Activated T-helper 1 cell treated with anti-CD3 and anti-CD28 coated beads, Interleukin-12 subunit alpha, Interleukin-12 subunit beta, Interleukin-2, Interleukin-4 antibody, amounts not matched to agents 30 ng/mL and 10 ng/mL and 1 ng/mL, durations not matched to agents 14 hours and 24 hours and 36 hours (primary cell): ENCODE measurements at places on chromosomes 12 and 14. TPM values are rescaled to one million over a fixed set of nuclear protein-coding genes. Genes with fewer than 3 reads are reported as not detected.

GRCh38 chr12:93094988-93095737, 166.1 kb upstream of the EEA1 start:
- no peak for DNase-seq

DNA sequence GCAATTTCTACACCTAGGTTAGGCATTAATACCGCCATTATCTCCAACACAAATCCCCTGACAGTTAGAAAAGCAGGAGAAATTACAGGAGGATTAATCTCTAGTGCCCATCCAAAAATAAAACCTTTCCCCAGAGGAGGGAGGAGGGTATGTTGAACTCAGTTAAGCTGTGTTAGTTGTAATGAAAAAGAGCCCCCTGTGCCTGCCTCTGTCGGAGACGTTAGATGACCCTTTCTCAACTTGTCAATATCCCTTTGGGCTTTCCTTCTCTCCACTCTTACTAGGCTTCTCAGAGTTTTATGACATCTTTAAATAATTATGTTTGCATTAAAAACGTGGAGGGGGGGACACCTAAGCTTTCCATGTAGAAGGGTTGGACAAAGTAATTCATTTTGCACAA, 278.2 kb downstream of the PDZRN4 start:
- no peak for DNase-seq

GRCh38 chr14:75702616-75703261, 41.7 kb downstream of the TTLL5 start:
- no peak for DNase-seq

- no peak for DNase-seq
These were observed 2.3 kb upstream of the NOP2 start for GRCh38 chr12:6570264-6570887.

The LRTM2 gene
- not detected in 2 replicates for total RNA-seq

DNA sequence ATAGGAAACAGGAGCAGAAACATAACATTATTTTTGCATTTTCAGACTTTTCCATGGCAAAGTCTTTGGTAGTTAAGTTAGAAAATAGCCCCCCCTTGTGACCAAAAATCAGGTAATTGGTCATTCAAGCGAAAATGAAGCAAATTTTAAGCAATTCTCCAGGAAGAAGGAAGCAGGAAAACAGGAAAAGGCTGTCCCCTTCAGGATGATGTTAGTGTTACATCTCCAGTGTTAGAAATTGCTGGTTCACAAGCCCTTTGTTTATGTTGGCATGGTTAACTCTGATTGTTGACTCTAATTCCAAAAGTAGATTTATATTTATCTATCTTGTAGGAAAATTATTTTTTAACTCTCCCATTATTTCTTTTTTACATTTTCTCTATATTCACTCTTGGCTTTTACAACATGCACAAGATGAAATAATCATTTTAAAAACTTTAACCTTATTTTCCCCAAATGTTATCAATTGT, 18.8 kb upstream of the GAS2L3 start:
- no peak for DNase-seq

The SLC25A47 gene
- not detected in 2 replicates for total RNA-seq

DNA sequence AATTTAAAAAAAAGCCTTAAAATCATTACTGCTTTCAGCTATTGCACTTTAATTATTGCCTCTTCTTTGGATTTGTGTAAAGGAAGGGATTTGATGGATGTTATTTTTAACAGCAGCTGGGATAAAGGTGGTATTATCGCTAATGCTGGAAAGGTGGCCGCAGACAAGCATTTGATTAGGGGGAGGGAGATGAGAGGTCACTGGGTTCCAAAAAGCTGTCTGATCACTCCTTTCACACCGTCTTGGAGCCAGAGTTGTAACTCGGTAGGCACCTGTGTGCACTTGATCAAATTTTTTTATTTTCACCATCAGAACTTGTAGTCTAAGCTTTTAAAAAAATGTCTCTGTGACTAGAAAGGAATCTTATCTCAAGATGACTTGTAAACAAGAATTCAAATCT, 99.8 kb downstream of the AKAP6 start:
- DNase-seq = no peak

The GPRC5A gene
- total RNA-seq = not detected in 2 replicates

GRCh38 chr14:57057803-57058202, 210.9 kb downstream of the EXOC5 start:
- no peak for DNase-seq

DNA sequence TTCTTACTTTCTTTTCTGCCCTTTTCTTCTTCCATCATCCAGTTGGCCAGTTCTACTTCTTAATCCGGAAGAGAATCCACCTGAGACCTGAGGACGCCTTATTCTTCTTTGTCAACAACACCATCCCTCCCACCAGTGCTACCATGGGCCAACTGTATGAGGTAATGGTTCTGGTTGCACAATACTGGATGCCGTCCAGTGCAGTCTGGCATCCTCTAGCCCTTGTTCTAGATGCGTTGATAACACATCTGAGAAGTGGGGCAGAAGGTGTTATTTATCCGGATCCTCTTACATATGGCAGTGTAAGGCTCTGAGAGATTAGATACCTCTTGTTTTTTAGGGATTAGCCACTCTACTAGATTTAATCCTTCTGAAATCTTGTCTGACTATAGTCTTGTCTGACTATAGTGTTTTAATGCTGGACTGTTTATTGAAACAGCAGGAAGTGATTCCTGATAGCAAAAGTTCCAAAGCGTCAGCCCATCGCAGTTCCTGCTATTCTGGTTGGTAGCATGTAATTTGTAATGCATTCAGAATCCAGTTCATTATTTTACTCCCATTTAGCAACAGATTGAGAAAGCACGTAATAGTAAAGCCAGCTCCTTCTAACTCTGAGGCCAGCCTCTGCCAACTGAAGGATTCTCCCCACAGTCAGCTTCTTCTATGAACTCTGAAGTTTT, 7.9 kb downstream of the GABARAPL1 start:
- no peak for DNase-seq

- no peak for DNase-seq
These were observed 16.6 kb downstream of the MGP start for GRCh38 chr12:14868916-14869506.

- no peak for DNase-seq
These were observed 49.3 kb downstream of the OVCH1 start for GRCh38 chr12:29448157-29448556.

The MGAT4C gene
- total RNA-seq = under 0.01 TPM in 1 of 2 replicates, not detected in the other

DNA sequence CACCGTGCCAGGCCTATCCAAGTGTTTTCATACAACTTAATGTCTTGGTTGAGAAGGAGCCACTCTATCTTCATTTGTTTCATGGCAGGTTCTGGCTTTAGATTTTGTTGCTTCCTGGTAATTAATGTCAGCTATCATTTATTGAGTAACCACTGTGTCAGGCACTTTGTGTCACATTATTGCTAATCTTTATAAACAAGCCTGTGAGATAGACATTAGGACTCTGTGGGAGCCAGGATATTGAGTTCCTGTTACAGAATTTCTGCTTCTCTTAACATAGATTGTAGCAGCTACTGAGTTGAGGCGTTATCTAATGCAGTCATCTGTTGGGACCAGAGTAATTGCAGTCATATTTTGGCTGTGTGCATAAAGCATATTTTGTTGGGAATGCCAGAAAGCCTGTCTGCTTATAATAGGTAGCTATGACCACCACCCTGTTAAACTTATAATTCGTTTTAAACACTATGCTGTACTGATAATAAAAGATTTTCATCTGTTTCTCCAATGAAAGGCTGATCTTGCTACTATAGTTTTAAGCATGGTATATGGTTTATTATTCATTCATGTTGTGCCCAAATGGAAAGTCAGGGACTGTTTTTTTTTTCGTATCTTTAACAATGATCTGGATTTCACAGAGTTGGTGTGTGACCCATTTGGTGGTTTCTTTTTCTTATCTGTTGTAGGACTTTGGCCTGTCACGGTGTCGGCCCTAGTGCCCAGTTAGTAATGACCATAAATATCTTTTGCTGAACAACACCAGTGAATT, 432.6 kb downstream of the PCNX1 start:
- no peak for DNase-seq

The PRPF40B gene
- total RNA-seq = 10.4 and 12.7 TPM in 2 replicates

The SART3 gene
- total RNA-seq = 83.3 and 96.4 TPM in 2 replicates

DNA sequence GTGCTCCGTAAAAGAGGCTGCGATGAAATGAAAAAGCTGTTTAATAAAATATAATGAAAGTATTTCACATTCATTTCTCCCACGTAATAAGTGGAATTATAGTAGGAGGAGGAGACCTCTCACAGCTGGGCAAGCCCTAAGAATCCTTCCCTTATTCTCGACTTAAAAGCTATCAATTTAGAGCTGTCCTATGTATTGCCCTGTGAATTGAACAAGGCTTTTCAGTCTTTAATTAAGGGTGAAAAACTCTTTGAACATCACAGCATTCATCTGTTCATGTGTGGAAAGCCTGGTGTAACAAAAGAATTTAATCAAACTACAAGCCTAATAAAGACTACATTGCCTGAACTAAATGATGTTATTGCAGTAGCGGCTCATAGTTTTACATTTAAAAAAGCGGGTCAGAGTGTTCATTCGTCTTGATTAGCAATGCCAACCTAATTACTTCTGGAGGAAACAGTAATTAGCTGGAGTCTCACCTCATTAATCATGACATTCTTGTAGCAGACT, 142.0 kb downstream of the ETNK1 start:
- DNase-seq = no peak

- DNase-seq = no peak
These were observed 428 bp downstream of the RNF41 start for GRCh38 chr12:56221232-56221756.

The DCAF4 gene
- 17.1 and 20.4 TPM in 2 replicates for total RNA-seq

DNA sequence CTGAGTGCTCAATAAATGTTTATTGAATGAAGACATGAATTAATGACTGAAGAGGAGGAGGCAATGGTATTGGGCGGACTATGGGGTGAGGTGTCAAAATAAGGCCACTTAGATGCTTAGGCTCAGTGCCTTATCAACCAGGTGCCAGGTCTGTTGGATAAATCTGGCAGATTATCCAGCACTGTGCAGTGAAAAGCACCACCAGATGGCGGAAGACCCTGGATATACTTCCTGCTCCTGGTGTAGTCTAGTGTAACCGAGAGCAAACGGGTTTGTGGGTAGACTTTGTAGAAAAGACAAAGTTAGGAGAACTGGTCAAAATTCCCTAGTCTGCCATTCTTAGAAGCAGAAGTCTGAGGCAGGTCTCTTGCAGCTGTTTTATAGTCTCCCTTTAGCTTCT, 306.3 kb downstream of the ATP23 start:
- no peak for DNase-seq

The GPD1 gene
- 0.29 and 0.88 TPM in 2 replicates for total RNA-seq

GRCh38 chr14:34436118-34436905, 25.7 kb downstream of the SPTSSA start:
- no peak for DNase-seq

GRCh38 chr12:73225371-73225937, 953.3 kb downstream of the TRHDE start:
- no peak for DNase-seq

DNA sequence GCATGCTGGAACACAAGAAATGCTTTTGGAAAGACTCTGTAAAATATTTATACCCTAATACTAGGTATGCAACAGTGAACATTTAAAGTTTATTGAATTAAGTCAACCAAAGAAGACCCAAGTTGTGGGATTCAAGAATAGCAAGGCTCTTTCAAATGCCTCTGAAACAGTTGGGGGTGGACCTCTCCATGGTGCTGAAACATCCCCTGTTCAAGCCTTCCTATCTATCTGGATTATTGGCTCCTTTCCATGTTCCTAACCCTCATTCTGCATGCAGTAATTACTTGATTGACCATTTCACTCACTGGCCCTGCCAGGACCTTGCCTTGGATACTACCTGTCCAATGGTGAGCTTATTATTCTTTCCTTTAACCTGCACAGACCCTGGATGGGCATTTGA, 349.7 kb downstream of the NRXN3 start:
- DNase-seq = no peak

DNA sequence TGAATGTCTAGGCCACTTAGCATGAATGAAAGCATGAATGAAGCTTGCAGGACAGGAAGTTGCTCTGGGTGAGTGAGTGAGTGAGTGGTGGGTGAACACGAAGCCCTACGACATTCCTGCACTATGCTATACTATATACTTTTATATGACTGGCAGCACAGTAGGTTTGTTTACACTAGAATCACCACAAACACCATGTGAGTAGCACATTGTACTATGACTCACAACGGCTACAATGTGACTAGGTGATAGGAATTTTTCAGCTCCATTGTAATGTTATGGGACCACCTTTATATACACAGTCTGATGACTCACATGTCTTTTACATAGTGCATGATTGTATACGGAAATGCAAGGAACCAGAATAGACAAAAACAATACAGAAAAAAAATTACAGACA, 1480.2 kb downstream of the AACS start:
- DNase-seq = no peak

DNA sequence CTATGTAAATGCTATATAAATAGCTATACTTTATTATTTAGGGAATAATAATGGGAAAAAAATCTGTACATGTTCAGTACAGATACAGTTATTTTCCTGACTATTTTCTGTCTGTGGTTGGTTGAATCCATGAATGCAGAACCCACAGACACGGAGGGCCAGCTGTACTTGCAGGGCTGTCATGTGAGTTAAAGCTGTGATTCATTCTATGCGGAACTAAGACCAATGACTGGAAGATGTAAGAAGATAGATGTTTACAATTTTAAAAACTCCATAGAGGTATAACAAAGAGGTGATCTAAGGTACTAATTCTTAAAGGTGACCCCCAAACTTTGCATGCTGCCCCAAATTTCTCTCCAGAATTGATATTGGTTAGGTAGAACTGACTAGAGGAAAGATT, 14.6 kb downstream of the PCNX4 start:
- no peak for DNase-seq

The EIF2S1 gene
- total RNA-seq = 234 and 245 TPM in 2 replicates

DNA sequence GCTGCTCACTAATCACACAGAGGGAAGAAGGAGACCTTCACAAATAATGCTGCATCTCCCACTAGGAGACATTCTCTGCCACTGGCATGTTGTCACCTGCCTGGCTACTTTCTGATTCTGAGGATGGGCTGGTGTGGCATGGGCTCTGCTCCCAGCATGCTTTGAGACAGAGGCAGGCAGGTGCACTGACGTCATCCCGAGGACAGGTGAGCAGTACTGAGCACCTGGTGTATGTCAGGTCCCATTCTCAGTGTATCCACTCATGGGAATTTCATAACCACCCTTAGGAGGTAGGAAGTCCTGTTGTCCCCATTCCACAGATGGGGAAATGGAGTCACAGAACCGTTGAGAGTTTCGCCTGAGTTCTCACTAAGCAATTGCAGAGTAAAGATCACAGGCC, 597.9 kb downstream of the VRK1 start:
- no peak for DNase-seq

DNA sequence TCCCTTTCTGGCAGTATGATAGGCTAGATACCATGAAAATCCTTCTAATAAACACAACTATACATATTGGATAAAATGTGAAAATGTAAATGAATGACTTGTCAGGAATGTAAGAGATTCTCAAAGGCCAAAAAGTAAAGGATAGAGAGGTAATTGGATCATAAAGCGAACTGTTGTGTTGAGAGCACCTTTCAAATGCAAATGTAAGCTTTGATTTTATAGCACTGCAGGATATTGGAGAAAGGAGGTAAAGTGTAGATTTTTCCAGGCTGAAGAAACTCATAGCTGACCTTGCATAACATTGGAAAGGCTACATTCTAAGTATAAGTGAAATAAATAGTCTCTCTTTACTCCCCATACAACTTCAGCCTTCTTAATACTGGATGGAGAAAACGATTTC, 54.0 kb downstream of the PTPRB start:
- no peak for DNase-seq

- DNase-seq = no peak
These were observed 63.0 kb upstream of the DLK1 start for GRCh38 chr14:100663761-100664052.
